ENCODE measurements at places on chromosomes 3 and 15.
A peak's percentile ranks its signal among the peaks of the same experiment; 100 is the strongest.

DNA sequence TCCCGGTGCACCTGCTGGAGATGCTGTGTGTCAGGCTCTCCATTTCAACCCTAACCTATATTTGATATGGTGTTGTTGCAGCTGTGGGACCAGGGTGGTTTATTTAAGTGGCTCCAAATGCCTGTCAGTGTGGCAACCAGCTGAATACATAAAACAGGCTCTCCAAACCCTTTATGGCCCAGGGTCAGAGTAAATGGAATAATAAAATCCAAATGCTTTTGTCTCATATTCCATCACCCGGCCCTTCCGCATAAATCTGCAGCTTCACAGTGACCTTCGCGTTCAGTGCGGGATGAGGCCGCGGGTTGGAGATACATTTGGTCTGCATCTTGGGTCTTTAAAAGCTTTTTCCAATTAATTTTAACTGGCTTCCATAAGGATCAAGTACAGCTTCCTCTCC lies 382.1 kb upstream of the NR2F2 start:
- no peak for DNase-seq

- DNase-seq: no peak
These were observed 82.8 kb downstream of the DUT start for GRCh38 chr15:48414015-48414414.

GRCh38 chr3:14770591-14770990 lies 48.2 kb upstream of the FGD5 start:
- DNase-seq: no peak

- no peak for DNase-seq
These were observed 54.4 kb downstream of the PGPEP1L start for GRCh38 chr15:98953000-98953787.

GRCh38 chr3:185424435-185424834 lies 61.5 kb downstream of the MAP3K13 start:
- DNase-seq: no peak

- peak; percentile 56 for DNase-seq
These were observed 15.7 kb downstream of the LIPC start for GRCh38 chr15:58447271-58448010.

DNA sequence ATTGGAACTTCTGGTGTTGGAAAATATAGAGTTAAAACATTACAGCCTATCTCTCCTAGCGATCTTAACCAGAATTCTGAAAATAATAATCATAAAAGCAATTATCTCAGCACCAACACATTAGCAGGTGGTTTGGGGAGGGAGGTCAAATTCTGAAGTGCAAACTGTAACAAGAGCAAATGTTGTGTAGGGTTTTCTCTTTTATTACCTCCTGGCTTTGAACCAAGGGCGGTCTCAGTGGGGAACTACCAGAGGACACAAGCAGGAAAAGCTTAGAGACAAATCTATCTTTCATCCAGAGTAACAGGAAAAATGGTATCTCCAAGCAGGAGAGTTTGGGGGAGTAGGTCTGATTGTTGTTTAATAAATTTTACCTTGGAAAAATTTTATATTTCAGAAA lies 5.5 kb upstream of the ARRDC4 start:
- no peak for DNase-seq

- no peak for DNase-seq
These were observed 217.3 kb downstream of the SUCLG2 start for GRCh38 chr3:67437090-67437489.

DNA sequence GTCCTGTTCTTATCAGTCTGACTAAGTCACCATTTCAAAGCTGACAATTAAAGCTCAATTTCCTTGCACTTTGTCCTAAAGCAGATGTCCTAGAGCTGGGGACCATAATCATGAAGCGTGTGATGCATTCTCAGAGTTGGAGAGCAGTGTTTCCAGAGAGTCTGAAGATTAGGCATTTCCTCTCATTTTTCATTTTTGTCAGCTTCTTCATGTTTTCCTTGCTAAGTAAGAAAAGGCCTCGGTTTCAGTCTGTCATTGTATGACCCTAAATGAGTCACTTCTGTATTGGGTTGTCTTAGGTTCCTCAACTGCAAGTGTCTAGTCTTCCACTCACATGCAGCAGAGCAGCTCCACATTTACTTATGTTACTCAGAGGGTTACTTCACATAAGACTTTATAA lies 257.2 kb upstream of the TPRG1 start:
- DNase-seq: peak; percentile 4

GRCh38 chr3:134459562-134459961 lies 26.2 kb downstream of the ANAPC13 start:
- no peak for DNase-seq

DNA sequence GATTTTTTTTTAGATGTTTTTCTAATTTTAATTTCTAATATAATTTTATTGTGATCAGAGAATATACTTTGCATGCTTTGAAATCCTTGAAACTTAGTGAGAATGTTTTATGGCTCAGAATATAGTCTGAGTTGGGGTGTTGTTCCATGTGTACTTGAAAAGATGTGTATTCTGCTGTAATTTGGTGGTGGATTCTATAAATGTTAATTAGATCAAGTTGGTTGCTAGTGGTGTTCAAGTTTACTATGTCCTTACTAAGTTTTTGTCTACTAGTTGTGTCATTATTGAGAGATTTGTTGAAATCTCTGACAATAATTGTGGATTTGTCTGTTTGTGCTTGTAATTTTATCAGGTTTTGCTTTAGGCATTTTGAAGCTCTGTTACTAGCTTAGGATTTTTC lies 29.7 kb downstream of the GLCE start:
- no peak for DNase-seq

- no peak for DNase-seq
These were observed 222.8 kb upstream of the UBE2E2 start for GRCh38 chr3:22980346-22980745.
